ENCODE measurements at places on chromosomes 4 and X.
A peak's percentile ranks its signal among the peaks of the same experiment; 100 is the strongest.

DNA sequence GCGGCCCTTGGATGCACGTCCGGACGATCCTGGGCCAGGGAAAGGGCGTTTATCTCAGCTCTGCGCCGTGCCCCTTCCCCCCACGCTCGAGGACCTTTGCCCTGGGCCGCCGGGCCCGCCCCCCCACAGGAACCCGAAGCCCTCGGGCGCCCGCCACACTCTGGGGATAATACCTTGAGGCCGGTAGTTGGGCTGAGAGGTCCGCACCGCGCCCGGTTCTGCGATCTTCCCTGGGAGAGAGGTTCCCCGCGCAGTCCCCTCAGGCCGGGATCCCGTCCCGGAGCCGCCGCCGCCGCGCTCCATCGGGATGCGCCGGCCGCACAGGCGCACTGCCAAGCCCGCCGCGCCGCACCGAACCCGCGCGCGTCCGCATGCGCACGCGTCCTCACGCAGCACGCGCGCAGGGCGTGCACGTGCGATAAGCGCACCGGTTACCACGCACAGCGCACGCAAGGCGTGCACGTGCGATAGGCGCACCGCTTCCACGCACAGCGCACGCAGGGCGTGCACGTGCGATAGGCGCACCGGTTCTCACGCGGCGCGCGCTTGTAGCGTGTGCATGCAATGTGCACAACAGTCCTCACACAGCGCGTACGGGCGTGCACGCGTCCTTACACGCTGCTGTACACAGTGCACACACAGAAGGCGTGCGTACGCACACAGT lies at the start of gene MAP7D2:
Gene MAP7D2 (minus strand): TSS at position 331 of the 664 bp plus-strand sequence. CDS start 28 bp downstream, at position 303.
- DNase-seq = no peak

- DNase-seq = no peak
Observed at GRCh38 chrX:142428916-142429315, 223.8 kb upstream of the MAGEC2 start.

- DNase-seq = no peak
Observed at GRCh38 chr4:98524230-98524629, 134.2 kb downstream of the TSPAN5 start.

DNA sequence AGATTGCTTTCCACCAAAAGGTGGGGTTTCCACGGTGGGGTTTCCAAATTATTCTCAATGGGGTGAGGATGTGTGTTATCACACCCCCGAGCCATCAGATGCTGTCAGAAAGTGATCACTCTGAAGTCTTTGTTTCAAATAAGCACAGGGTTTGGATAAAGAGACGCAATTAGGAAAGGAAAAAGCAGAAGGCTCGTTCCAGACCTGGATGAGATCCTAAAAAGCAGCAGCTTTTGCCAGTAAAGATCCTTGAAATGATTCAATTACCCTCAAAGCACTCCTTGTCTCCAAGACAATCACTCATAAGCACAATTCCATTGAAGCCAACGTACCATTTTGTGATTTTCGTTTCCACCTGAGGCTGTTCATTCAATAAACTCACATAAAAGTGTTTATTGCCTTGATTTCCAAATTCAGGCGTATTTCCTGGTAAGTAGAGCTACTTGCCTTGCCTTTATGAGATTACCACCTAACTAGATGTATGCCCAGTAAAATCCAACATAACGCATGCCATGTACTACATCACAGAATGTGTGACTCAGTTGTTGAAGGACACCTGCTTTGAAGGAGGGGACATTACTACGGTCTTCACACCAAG lies 5.2 kb downstream of the F11 start:
- DNase-seq = no peak

GRCh38 chrX:38959736-38960135 lies 158.5 kb downstream of the MID1IP1 start:
- no peak for DNase-seq

GRCh38 chrX:71534773-71535544 lies 2.1 kb downstream of the OGT start:
- no peak for DNase-seq

GRCh38 chr4:25941457-25942221 lies 27.6 kb downstream of the SMIM20 start:
- DNase-seq = no peak

GRCh38 chr4:123788577-123788976 lies 392.0 kb downstream of the SPRY1 start:
- no peak for DNase-seq

- DNase-seq = no peak
Observed at GRCh38 chr4:119132306-119132705, 3.3 kb upstream of the MYOZ2 start.

GRCh38 chrX:46333550-46333949 lies 211.7 kb downstream of the ZNF674 start:
- no peak for DNase-seq

GRCh38 chrX:154378059-154378798 lies 866 bp upstream of the EMD start:
- DNase-seq = peak; percentile 54

- no peak for DNase-seq
Observed at GRCh38 chrX:24002167-24002566, 24.8 kb downstream of the KLHL15 start.

DNA sequence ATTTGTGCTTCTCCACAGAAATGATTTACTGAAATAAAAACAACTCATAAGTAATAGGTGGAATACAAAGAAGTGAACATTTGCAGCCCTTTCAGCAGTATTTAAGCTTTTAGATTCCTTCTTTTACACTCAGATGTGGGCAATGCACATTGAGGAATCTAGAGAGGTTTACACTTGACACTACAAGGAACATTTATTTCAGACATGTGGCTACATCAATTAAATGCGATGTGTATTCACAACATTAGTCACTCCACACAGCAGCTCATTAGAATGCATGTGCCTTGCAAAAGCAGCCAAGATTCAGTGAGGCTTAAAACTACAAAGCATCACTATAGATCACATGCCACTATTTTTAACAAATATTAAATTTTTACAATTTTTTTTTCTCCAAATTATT lies 480.7 kb downstream of the INPP4B start:
- DNase-seq = no peak

DNA sequence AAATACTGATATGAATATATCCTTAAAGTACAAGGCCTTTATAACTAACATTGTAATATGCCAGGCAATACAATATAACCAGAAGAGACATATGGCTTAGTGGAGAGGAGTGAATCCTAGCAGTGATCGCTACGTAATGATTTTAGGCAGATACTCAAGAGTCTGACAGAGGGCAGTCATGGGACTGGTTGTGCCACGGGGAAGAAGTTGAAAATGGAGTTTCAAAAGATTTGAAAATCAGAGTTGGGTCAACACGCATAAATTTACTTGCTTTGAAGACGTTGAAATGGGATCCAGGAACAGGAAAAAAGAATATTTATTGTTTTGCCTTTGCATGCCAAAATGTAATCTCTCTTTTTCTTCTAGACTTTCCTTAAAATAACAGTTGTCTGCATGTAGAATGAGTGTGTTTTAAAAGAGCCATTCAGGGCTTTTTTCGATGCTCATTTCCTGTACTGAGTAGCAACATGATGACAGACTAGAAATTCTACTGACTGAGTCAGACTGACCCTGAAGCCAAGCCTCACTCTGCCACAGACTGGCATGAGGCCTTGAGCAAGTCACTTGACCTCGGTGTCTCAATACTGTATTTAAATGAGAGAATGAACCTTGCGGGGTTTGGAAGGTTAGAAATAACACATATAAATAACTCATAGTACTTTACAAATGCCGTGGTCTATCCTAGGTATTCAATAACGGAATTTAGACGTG lies 8.1 kb upstream of the SMS start:
- DNase-seq = no peak

GRCh38 chr4:113146876-113147358 lies 97.5 kb downstream of the ANK2 start:
- DNase-seq = no peak

DNA sequence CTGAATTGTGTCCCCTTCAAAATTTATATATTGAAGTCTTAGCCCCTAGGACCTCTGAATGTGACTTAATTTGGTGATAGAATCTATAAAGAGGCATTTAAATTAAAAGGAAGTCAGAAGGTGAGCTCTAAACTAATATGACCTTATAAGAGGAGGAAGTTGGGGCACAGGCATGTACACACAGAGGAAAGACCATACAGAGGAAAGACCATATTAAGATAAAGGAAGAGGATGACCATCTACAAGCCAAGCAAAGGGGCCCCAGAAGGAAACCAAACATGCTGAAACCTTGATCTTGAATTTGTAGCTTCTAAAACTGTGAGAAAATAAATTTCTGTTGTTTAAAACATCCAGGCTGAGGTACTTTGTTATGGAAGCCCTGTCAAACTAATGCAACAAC lies 26.9 kb upstream of the CYBB start:
- no peak for DNase-seq

- no peak for DNase-seq
Observed at GRCh38 chr4:21884615-21885014, 64.0 kb downstream of the KCNIP4 start.

GRCh38 chr4:7964459-7964858 lies 24.8 kb upstream of the AFAP1 start:
- no peak for DNase-seq

GRCh38 chr4:170741856-170742255 lies 652.1 kb upstream of the AADAT start:
- no peak for DNase-seq

DNA sequence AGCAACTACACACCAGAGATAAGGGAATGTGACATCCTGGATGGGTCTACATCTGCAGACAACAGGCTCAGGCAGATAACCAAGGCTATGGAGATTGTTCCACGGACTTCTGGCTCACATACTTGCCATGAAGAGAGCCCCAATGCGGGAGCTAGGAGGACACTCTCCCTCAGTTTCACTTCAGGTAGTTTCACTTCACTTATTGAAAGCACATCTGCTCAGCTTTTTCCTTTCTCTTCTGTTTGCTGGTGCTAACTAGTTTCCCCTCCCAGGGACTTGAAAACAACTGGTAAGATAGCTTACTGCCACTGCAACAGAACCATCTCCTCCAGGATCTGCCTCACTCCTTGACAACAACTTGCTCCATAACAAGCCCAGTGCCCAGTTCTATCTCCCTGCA lies 1.4 kb upstream of the CT47C1 start:
- no peak for DNase-seq

DNA sequence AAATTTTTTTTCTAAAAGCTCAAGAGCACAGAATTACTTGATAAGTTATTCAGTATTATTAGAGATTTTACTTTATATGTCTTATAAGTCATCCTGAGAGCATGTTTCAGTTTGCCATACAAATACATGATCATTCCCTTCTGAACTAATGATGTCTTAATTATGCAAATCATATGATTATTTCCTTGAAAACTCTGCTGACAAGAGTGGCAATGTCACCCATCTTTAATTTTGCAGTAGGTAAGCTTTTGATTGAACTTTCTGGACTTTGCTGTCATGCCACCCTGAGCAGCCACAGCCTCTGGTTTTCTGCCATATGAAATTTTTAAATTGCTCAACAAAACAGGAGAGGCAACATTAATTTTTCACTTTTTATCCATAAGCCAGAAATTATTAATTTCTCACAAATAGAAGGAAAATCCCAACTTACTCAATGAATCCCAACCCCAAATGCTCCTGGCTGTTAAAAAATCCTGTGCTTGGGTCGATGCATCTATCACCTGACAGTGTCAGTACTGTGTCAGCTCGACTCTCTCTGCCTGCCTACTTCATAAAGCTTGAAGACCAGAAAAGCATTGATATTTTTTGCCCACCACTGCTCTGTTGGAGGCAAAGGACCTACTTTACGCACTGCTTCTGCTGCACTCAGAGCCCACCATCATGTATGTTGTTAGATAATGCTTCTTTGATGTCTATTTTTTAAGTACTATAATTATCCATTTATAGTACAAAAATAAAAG lies 11.6 kb upstream of the HADH start:
- no peak for DNase-seq
